HS-27A (cell line): ENCODE measurements at places on chromosomes 2 and 18.

DNA sequence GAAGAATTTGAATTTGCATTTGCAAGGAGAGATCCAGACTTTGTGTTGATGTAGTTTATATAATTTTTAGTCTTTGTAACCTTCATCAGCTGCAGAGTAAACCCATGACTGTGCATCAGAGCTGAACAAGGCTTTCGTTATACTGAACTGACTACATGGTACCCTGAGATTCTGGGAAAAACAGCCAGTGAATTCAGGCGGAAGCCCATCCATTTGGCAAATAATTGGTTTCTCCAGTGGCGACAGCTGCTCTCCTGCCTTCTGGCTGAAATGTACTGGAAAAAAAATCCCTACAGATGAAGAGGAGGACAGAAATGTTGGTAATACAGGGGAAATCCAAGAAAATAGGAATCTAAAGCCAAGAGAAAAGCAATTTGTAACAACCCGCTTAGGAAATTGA is 657.5 kb upstream of the CDH7 start:
- DNase-seq, result no peak

DNA sequence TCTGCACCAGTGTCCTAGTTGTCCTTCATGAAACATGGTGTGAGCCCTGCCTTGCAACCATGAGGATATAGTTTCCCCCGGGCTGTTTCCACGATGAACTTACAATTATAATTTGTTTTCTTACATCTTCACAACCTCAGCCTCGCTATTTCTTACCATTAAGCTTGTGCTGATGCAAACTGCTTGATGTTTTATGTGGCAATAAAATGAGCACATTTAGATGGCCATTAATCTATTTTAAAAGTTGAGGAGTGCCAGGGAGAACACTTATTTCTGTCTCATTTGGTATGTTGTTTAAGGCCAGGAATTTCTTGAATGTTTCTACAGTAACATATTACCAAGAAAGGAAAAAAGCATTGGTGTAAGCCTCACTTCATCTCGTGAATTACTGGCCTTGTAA is 214.5 kb upstream of the SLC8A1 start:
- DNase-seq, result no peak

- no peak for DNase-seq
Measured at GRCh38 chr2:159256159-159256558, 30.3 kb downstream of the WDSUB1 start.

DNA sequence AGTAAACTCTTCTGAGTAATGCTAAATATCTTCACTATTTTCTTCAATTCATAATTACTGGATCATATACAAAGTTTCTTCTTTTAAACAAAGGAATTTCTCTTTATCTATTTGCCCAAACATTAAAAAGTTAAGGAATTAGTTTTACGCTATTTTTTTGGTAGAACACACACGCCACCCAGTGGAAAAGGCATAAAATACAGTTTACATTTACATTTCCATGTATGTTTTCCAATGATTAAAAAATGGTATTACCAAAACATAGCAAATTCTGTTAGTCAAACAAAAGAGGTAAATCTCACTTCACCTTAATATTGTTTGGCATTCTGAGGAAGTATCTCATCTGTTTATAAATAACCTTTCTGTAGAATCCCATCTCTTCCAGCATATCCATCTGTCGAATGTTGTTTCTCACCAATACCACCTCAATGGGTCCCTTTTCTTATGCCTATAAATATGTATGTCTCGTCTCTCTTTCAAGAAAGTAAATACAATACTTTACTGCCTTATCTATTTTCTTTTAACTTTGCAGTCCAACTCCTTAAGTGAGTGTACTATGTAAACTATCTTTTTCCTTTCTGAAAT is 7.2 kb downstream of the BOLL start:
- DNase-seq, result peak; percentile 15

DNA sequence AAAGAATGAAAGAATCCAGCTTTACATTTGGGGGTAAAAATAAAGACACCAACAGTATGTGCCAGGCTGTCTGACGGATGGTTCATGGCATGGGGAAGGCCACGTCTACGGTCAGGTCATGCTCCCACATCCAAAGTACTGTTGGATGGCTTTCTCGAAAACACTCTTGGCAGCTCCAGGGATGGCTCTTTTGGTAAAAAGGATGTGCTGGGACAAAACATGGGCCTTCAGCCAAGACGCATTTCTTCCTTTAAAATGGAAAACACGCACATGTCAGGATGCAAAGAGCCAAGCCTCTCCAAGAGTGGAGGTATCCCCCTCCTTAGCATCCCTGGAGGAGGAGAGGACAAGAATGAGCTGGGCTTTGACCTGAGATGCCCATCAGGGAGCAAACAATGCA is 376.5 kb upstream of the KLHL29 start:
- no peak for DNase-seq

DNA sequence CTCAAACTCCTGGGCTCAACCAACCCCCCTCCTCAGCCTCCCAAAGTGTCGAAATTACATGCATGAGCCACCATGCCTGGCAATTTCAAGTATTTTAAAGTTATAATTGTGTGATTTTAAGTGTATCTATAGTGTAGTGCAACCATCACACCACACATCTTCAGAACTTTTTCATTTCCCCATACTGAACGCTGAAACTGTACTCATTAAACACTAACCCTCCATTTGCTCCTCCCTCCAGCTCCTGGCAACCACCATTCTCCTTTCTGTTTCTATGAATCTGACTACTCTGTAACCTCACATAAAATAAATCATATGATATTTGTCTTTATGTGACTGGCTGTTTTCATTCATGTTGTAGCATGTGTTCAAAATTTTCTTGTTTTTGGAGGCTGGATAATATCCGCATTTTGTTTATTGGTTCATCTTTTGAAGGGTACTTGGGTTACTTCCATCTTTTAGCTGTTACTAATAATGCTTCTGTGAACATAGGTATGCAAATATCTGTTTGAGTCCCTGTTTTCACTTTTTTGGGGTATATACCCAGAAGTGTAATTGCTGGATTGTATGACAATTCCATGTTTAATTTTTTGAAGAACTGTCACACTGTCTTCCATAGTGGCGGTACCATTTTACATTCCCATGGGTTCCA is 188.2 kb downstream of the PLCL1 start:
- DNase-seq, result no peak

DNA sequence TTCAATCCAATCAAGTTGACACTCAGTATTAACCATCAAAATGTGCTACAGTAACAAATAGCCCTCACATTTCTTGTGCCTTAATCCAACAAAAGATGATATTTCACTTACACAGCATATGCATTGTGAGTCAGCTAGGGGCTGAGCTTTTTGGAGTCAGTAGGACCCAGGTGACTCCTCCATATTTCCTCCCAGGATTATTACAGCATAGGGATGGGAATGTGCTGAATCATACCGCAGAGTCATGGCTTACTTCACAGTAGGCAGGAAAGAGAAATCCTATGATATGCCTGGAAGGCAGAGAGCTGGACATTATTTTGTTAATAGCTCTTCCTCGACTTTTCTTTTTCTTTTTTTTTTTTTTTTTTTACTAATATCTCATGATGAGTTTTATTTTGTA is 153.3 kb downstream of the TMEM182 start:
- DNase-seq, result no peak

DNA sequence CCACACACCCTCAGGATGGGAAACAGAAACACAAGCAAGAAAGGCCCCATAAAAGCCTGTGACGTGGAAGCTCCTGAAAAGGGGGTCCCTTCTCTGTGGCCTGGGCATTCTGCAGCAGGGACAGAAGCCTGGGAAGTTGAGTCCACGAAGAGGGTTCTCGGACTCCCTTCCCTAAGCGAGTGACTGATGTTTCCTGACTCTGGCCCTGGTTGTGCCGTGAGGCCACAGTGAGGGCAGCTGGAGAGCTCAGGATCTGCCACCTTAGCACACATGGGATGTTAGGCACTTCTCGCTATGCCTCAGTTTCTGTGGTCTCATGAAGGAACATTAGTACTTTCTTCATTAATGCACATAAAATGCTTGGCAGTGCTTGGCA is 87.2 kb upstream of the ZFP36L2 start:
- no peak for DNase-seq
